Brain (organoid and tissue), 16 donors: ENCODE measurements at places on chromosomes 3 and 15. TPM values are rescaled to one million over a fixed set of nuclear protein-coding genes. Genes with fewer than 3 reads are reported as not detected.

EPHA6 gene
- 0.12 TPM for polyA plus RNA-seq

SNRPA1 gene
- 46.6 TPM for polyA plus RNA-seq

SPESP1 gene
- not detected for polyA plus RNA-seq

LOXL1 gene
- 6.0 TPM for polyA plus RNA-seq

FETUB gene
- not detected for polyA plus RNA-seq

SV2B gene
- polyA plus RNA-seq: 61.6 TPM

OSBPL10 gene
- polyA plus RNA-seq: 3.3 TPM
